PC-9 (cell line): ENCODE measurements at places on chromosomes 5 and 9. TPM values are rescaled to one million over a fixed set of nuclear protein-coding genes. Genes with fewer than 3 reads are reported as not detected.

The TMC1 gene
- total RNA-seq = 5.5 and 9.0 TPM in 2 replicates

The SLC6A19 gene
- total RNA-seq = not detected in 2 replicates

The CTSV gene
- total RNA-seq = 47.3 and 65.2 TPM in 2 replicates

The ADAMTSL2 gene
- total RNA-seq = 0.39 and 0.50 TPM in 2 replicates

GRCh38 chr5:6774721-6775204 lies 61.5 kb downstream of the TENT4A start:
- no peak for DNase-seq

DNA sequence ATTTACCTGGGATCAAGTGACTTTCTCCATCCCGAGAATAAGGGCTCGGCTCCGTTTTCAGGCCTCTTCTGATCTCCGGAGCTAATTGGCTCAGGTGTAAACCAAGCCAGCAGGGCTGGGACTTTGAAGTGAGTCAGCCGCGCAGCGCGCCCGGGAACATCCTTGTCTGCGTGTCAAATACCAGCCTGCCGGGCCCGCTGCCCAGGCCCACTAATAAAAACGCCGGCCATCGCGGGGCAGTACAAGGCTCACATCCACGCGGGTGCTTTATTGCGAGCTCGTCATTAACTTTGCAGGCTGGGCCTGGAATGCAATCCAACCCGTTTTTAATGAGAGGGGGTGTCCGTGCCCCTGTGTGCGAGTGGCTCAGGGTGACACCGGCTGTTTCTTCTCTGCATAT lies 416.8 kb downstream of the IRX2 start:
- no peak for DNase-seq

DNA sequence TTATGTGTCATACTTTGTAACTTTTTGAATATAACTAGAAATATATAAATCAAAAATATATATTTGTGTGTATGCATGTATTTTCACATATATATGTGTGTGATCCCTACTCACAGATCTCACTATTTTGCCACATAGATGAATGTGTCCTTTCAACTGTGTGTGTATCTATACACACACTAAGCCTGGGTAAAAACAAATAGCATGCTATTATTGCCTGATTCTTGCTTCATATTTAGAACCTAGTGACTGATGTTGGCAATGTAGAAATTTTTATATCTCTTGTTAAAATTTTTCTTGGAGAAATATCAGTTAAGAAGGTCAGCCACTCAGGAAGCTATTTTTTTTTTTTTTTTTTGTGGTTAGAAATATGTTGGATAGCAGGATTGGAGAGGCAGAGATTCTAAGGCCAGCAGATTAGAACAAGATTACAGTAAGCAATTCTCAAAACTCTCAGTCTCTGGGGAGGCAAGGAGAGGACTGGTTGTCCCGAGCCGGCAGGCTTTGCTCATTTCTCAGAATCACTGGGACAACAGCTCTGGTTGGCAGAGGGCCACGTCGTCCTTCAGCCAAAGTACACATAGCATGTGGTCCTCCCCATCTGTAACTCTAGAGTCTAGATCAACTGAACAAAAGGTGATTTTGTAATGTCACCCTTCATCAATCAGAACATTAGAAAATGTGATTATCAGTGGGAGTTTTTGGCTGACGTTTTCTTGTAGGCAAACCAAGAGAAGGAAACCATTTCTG lies 19.7 kb downstream of the C6 start:
- no peak for DNase-seq

- no peak for DNase-seq
Observed at GRCh38 chr9:134707031-134707680, 65.6 kb downstream of the COL5A1 start.

- no peak for DNase-seq
Observed at GRCh38 chr9:7871977-7872730, 72.6 kb upstream of the DMAC1 start.
